ENCODE measurements at places on chromosomes 7 and 10. TPM values are rescaled to one million over a fixed set of nuclear protein-coding genes. Genes with fewer than 3 reads are reported as not detected.

DNA sequence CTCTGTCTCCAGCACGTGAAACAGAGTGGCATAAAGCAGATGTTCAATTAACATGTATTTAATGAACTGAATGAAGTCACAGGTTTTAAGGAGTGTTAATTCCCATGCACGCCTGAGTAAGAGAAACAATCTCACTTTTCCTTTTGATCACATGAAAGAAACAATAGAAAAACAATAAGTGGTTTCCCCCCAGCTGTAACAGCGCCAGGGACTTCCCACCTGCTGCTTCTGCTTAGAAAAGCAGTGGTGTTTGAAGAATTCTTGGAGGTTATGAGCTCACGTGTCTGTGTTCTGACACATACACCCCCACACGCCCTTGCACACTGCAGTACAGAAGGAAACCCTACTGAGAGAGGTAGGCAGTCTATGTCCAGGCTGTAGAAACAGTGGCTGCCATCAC lies 51.3 kb upstream of the FRMD4A start:
- DNase-seq: no peak

GRCh38 chr7:41028580-41028979 lies 674.3 kb downstream of the INHBA start:
- DNase-seq: no peak

DNA sequence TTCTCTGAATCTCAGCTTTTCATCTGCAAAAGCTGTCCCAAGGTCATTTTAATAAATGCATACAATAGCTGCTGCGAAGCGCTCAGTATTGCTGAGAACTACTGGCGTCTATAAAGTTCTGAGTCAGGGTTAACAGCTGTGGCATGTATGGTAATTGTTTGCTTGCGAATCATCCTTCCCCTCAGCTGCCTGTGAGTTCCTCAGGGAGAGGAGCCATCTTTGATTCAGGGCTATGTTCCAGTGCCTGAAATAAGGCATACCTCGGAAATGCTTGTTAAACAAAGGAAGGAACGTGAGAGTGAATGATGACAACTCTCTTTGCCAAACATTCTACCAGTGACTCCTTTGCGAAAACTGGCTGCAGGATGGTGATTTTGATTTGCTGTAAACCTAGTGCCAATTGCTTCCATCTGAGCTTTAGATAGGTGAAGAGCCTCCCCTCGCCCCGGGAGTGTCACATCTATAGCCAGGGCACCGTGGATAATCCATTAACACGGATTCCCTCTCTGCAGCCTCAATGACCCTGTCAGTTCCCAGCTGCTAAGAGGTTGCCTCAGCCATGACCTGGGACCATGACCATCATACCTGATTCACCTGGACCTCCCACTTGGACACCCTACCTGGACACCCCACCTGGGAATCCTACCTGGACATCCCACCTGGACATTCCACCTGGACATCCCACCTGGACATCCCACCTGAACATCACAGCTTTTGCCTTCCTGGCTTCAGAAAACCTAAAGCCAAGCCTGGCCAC lies 39.6 kb downstream of the GPRIN2 start:
- peak; percentile 54 for DNase-seq

DNA sequence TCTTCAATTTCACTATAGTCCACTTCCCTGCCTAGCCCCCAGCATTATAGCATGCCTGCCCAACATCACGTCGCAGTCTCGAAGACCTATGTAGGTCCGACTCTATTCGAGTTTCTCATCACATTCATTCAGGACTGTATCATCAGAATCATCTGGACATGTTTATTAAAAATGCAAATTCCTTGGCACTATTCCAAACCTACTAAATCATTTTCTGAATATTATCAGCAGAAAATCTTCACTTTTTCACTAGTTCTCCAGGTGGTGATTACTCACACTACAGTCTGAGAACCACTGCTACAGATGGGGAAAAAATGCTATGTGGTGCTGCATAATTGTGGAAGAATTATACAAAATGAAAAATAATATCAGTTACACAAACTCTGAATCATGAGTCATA lies 29.3 kb upstream of the ETV1 start:
- DNase-seq: no peak

SPDYE6 gene
- not detected for total RNA-seq

SLC16A9 gene
- total RNA-seq: 2.0 TPM

AMZ1 gene
- total RNA-seq: 0.13 TPM

CCDC186 gene
- total RNA-seq: 36.2 TPM

FAM221A gene
- 9.3 TPM for total RNA-seq

GPR85 gene
- total RNA-seq: 0.82 TPM

GATA3 gene
- total RNA-seq: 2.5 TPM

ANAPC16 gene
- total RNA-seq: 97.0 TPM

CHCHD2 gene
- 243 TPM for total RNA-seq

All from left lung (tissue), 14 donors.